ENCODE measurements at places on chromosomes 11 and 22.
A peak's percentile ranks its signal among the peaks of the same experiment; 100 is the strongest.

- no peak for DNase-seq
- no peaks in the 10 kb centered on the region for H3K27me3 ChIP-seq
- H3K4me1 ChIP-seq: peaks cover 18% of the 10 kb centered on the region
- H3K27ac ChIP-seq: no peak overlapping the region
- H3K36me3 ChIP-seq: no peaks in the 10 kb centered on the region
These were observed 1.6 kb downstream of the RNF141 start for GRCh38 chr11:10539339-10539738.

DNA sequence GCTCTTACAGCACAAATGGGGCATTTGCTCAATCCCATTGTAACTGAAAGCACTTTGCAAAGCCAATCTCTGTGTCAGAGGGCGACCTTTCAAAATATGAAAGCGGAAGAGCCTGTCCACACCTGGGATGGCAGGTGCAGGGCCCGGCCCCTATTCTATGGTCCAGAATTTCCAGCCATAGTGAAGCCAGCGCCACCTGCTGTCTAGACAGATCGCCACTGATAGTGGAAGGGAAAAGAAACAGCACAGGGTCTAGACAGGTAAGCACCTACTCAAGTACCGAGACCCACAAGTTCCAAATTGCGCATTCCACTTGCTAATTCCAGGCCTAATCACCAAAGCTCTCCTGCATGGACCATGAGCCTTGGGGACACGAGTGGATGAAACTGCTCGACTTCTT is 141.4 kb downstream of the NTM start:
- no peaks in the 10 kb centered on the region for H3K36me3 ChIP-seq
- no peak for DNase-seq
- no peak overlapping the region for H3K4me3 ChIP-seq
- H3K27me3 ChIP-seq: no peaks in the 10 kb centered on the region
- H3K4me1 ChIP-seq: no peaks in the 10 kb centered on the region

GRCh38 chr22:23243006-23243573 is 62.8 kb downstream of the BCR start:
- H3K27me3 ChIP-seq: no peaks in the 10 kb centered on the region
- H3K36me3 ChIP-seq: no peaks in the 10 kb centered on the region
- H3K27ac ChIP-seq: no peak overlapping the region
- H3K4me3 ChIP-seq: no peak overlapping the region

GRCh38 chr22:19986410-19987341 is 29.9 kb downstream of the ARVCF start:
- no peaks in the 10 kb centered on the region for H3K27me3 ChIP-seq
- peak overlapping the region; percentile 62 for H3K27ac ChIP-seq
- peaks cover 32% of the 10 kb centered on the region for H3K4me1 ChIP-seq
- H3K4me3 ChIP-seq: peak overlapping the region; percentile 57

- no peaks in the 10 kb centered on the region for H3K4me1 ChIP-seq
- H3K27me3 ChIP-seq: no peaks in the 10 kb centered on the region
- no peaks in the 10 kb centered on the region for H3K36me3 ChIP-seq
- no peak overlapping the region for H3K27ac ChIP-seq
- DNase-seq: no peak
These were observed 538.9 kb upstream of the ANO5 start for GRCh38 chr11:21653951-21654421.

DNA sequence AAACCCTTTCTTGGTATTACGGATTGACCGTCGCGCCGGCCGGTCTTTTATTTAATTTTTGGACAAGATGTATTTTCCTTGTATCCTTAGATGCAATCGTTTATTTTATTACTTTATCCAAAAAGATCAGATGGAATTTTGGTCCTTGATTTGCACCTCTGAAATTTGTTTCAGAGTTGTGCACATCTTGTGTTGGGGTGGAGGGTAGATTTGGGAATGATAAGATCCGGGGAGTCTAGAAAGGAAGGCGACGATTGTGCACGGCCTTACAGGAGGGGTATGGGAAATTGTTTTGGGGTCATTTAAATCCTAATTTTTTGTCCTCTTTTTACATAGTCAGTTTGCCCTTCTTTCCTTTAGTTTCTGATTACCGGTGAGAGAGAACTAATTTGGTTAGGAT is 1.4 kb downstream of the KDM2A start:
- DNase-seq: no peak
- peak overlapping the region; percentile 96 for H3K27ac ChIP-seq
- peaks cover 40% of the 10 kb centered on the region for H3K4me1 ChIP-seq
- H3K36me3 ChIP-seq: no peaks in the 10 kb centered on the region

DNA sequence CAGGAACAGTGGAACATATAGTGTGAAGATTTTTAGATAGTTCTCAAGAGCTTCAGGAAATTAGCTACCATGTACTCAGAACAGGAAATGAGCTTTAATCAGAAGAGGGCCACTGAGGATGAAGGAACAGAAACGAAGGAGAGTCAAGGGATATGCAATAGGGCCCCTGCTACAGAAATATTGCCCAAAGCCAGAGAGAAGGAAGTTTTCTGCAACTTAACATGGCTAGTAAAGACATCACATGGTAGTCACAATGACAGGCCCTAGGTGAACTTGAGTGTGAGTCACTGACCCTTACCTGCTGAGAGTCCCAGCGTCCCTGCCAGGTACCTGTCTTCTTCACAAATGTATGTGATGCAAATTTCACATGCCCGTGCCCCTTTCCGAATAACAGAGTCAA is 25.2 kb upstream of the CARD16 start:
- H3K4me3 ChIP-seq: no peak overlapping the region
- no peaks in the 10 kb centered on the region for H3K27me3 ChIP-seq
- H3K4me1 ChIP-seq: no peaks in the 10 kb centered on the region
- H3K36me3 ChIP-seq: no peaks in the 10 kb centered on the region
- no peak for DNase-seq

DNA sequence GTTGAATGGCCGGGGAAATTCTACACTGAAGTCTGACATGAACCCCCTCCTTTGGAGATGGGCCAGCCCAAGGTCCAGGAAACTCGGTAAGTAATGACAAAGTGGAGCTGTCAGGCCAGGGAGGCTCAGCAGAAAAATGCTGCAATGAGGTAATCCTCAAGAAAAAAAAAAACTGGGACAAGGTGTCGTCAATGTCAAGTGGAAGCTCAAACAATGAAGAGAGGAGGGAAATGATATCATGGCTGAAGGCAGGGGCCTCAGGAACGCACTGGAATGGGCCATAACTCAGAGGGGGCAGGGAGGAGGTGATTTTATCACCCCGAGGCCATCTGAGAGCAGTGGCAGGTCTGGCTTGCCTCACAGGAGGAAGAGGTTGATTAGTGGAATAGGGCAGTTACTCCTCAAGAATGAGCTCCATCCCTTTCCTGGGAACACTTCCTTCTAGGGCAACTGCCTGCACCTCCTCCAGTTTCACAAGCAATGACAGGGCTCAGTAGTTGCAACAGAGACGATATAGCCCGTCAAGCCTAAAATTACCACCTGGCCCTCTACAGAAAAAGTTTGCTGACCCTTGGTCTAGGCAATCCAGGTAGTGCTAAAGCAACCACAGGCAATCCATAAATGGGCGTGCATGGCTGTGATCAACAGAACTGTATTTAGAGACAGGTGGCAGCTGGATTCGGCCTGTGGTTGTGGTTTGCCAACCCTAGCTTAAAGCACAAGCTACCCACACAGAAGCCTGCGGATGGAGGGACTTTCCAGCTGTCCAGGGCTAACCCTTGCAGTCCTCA is 65.2 kb downstream of the FBXO7 start:
- H3K27me3 ChIP-seq: no peaks in the 10 kb centered on the region
- H3K27ac ChIP-seq: no peak overlapping the region
- no peak overlapping the region for H3K4me3 ChIP-seq
- no peak for DNase-seq

GRCh38 chr22:46739094-46739870 is 1.2 kb upstream of the CERK start:
- DNase-seq: no peak
- peak overlapping the region; percentile 88 for H3K27ac ChIP-seq
- no peaks in the 10 kb centered on the region for H3K27me3 ChIP-seq
- H3K36me3 ChIP-seq: no peaks in the 10 kb centered on the region

GRCh38 chr11:77026743-77027142 is 7.5 kb upstream of the B3GNT6 start:
- no peak overlapping the region for H3K4me3 ChIP-seq
- no peak for DNase-seq
- no peaks in the 10 kb centered on the region for H3K4me1 ChIP-seq

DNA sequence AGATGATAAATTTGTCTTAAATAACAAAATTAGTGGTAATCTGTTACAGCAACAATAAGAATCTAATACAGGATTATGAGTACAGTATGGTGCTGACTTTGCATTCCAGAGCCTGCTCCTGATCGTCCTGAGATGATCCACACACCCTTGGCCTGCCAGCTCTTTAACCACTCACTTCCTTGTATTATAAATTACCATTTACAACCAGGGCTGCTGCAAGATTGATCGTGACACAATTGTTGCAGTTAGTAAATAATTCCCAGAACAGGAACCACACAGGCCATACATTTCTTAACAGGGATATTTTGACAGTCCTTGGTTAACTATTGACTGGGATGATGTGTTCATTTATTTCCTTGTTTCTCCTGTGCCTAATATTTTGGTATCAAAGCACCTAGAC is 3.8 kb upstream of the CBLIF start:
- H3K27me3 ChIP-seq: no peaks in the 10 kb centered on the region
- DNase-seq: no peak
- no peaks in the 10 kb centered on the region for H3K36me3 ChIP-seq
- no peaks in the 10 kb centered on the region for H3K4me1 ChIP-seq
- no peak overlapping the region for H3K27ac ChIP-seq

DNA sequence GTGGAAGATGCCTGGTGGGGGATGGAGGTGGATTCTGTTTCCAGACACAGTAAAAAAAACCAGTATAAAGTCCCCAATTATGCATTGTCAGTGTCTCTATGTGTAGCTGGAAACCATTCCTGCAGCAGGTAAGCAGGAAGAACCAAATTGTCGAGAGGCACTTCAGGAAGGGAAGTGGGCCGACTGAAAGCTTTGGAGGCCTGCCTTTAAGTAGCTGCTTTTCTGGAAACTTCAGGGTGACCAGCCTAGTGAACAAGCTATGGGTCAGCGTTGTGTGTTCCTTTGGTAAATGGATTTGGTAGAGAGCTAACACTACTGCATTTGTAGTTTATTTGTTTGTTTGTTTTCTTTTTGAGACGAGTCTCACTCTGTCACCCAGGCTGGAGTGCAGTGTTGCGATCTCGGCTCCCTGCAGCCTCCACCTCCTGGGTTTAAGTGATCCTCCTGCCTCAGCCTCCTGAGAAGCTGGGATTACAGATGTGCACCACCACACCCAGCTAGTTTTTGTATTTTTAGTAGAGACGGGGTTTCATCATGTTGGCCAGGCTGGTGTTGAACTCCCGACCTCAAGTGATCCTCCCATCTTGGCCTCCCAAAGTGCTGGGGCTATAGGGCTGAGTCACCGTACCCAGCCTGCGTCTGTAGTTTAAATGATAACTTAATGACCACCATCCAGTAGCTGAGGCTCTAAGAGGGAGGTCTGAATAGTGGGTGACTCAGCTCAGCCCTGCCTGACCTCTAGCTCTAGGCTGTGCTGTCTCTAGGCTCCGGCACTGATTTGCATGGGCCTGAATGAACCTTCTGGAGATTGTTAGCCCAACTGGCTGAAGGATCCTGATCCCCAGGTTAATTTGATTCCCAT is 12.8 kb downstream of the PTPRJ start:
- H3K36me3 ChIP-seq: no peaks in the 10 kb centered on the region
- H3K4me1 ChIP-seq: no peaks in the 10 kb centered on the region
- no peak overlapping the region for H3K4me3 ChIP-seq
- H3K27ac ChIP-seq: no peak overlapping the region
- DNase-seq: no peak

DNA sequence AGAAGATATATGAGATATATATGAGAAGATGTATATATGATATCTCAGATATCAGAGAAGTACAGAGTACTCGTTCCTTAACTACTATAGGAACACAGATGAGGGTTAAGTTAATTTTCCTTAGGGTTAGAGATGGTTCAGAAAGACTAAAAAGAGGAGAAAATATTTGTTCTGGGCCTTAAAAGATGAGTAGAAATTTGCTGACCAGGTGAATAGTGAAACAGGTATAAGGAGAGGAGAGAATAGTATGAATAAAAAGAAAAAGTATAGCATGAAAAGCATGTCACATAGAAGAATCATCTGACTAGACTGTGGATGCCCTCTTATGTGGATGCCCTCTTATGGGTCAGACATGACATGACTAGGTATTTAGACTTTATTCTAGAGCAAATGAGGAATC is 6.3 kb upstream of the RAB39A start:
- no peak overlapping the region for H3K4me3 ChIP-seq
- DNase-seq: no peak
- no peak overlapping the region for H3K27ac ChIP-seq
- H3K27me3 ChIP-seq: no peaks in the 10 kb centered on the region
- no peaks in the 10 kb centered on the region for H3K4me1 ChIP-seq

Data from vagina (tissue), 2 donors.